ENCODE measurements at places on chromosomes 7 and 10. TPM values are rescaled to one million over a fixed set of nuclear protein-coding genes. Genes with fewer than 3 reads are reported as not detected.

DNA sequence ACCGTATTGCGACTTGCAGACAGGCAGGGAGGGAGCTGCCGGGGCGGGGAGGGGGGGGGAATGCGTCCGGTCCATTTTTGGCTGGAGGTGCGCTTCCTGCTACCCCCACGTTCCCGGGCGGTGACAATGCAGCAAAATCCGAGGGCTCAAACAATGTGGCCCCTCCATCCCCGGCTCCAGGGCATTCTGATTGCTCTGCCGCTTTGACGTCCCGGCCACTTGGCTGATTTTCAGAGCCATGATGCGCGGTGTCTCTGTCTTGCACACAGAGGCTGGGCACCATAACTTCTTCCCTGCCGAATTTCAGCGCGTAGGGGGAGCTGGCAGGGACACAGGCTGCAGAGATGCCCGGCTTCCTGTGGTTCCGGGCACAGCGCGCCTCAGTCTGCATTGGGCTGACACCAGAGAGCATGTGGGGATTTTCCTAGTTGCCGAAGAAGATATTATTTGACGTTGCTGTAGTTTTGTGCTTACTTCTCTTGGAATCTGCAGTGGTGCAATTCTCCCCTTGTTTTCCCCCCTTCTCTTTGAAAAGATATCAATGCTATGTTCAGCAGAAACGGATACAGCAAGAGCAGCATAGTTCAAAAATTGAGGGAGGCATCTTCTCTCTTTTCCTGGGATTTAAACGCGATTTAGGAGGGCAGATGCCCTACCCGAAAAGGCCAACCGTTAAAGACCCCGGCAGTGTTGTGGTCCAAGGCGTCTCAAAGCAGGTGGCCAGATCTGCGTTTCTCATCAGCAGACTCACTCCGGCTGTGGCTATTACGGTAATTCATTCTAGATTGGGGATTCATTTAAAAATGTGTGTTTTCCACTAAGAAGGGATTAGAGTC is 1.4 kb downstream of the HECW1 start:
- peak overlapping the region; percentile 44 for H3K4me3 ChIP-seq
- H3K36me3 ChIP-seq, result no peaks in the 10 kb centered on the region
- peaks cover 52% of the 10 kb centered on the region for H3K4me1 ChIP-seq
- H3K27ac ChIP-seq, result no peak overlapping the region
- DNase-seq, result no peak

- H3K4me1 ChIP-seq, result peaks cover 33% of the 10 kb centered on the region
- H3K36me3 ChIP-seq, result no peaks in the 10 kb centered on the region
- peak; percentile 74 for DNase-seq
- H3K27me3 ChIP-seq, result no peaks in the 10 kb centered on the region
These were observed 109.9 kb downstream of the AHR start for GRCh38 chr7:17408245-17408903.

- H3K4me1 ChIP-seq, result no peaks in the 10 kb centered on the region
- no peaks in the 10 kb centered on the region for H3K27me3 ChIP-seq
- no peak for DNase-seq
- H3K27ac ChIP-seq, result no peak overlapping the region
These were observed 256.7 kb upstream of the DGKB start for GRCh38 chr7:15159261-15159660.

GRCh38 chr10:126208726-126209302 is 179.5 kb downstream of the ADAM12 start:
- H3K36me3 ChIP-seq, result no peaks in the 10 kb centered on the region
- peaks cover 9% of the 10 kb centered on the region for H3K4me1 ChIP-seq
- no peak overlapping the region for H3K27ac ChIP-seq

- H3K27me3 ChIP-seq, result no peaks in the 10 kb centered on the region
- H3K36me3 ChIP-seq, result no peaks in the 10 kb centered on the region
- H3K27ac ChIP-seq, result peak overlapping the region; percentile 92
These were observed 37.1 kb downstream of the MTURN start for GRCh38 chr7:30171766-30172447.

- no peak for DNase-seq
- peaks cover 11% of the 10 kb centered on the region for H3K4me1 ChIP-seq
- H3K36me3 ChIP-seq, result no peaks in the 10 kb centered on the region
- H3K4me3 ChIP-seq, result no peak overlapping the region
These were observed 41.1 kb upstream of the CFAP46 start for GRCh38 chr10:132983252-132984007.

GRCh38 chr7:20113427-20114027 is 103.7 kb downstream of the MACC1 start:
- no peak for DNase-seq
- no peaks in the 10 kb centered on the region for H3K36me3 ChIP-seq
- H3K4me1 ChIP-seq, result no peaks in the 10 kb centered on the region
- H3K27ac ChIP-seq, result no peak overlapping the region
- no peak overlapping the region for H3K4me3 ChIP-seq

DNA sequence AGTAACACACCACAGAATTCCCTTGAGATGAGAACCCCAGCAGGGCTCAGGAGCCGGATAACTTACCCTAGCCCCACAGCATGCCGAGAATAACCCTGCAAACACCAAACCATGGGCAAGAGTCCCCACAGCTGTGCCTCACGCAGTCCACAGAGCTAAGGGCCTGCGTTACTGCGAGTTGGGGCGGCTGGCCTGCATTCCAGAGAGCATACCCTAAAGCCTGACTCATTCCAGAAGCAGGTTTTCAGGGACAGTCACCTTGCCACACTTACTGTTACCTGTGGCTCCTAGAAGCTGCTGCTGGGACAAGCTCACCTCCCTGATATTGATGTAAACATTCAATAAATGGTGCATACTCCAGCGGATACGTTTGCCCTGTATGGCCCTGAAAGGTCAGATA is 18.6 kb downstream of the FGFR2 start:
- H3K4me3 ChIP-seq, result no peak overlapping the region
- no peaks in the 10 kb centered on the region for H3K36me3 ChIP-seq
- no peaks in the 10 kb centered on the region for H3K4me1 ChIP-seq
- no peak for DNase-seq

CYTH3 gene
- total RNA-seq, result 47.8 TPM

ZNF316 gene
- 13.8 TPM for total RNA-seq

TRIM50 gene
- not detected for total RNA-seq
